Mammary epithelial cell (primary cell): ENCODE measurements at places on chromosomes 3 and 15.

GRCh38 chr15:99387421-99388168 lies 136.3 kb downstream of the LRRC28 start:
- no peak for DNase-seq

GRCh38 chr3:46091046-46091445 lies 63.8 kb upstream of the XCR1 start:
- DNase-seq, result no peak

GRCh38 chr3:78351334-78351733 lies 1311.4 kb downstream of the ROBO2 start:
- DNase-seq, result no peak

GRCh38 chr15:40844696-40845030 lies 815 bp downstream of the SPINT1 start:
- no peak for DNase-seq

DNA sequence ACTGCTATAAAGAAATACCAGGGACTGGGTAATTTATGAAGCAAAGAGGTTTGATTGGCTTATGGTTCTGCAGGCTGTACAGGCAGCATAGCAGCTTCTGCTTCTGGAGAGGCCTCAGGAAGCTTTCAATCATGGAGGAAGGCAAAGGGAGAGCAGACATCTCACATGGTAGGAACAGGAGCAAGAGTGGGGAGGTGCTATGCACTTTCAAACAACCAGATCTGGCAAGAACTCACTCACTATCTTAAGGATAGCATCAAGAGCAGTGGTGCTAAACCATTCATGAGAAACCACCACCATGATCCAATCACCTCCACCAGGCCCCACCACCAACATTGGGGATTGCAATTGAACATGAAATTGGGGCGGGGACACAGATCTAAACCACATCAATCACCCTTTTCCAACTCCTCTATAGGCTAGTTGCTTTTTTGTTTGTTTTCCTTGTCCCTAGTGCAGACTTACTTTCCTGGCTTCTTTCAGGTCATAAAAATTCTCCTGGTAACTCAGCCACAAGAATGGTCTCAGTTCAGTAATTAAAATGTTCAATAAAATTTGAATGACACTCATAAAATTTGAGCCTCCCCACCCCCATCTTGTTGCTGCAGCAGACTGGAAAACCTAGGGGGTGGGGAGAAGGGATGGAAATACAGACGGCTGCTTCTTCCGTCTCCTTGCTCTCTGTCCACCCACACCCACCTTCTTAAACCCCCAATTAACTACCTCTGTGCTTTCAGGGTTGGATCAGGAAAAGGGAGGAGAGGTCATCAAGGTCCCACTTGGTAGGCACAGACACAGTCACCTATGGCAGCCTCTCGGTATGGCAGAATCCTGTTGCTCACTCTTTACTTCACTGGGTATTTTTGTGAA lies 16.3 kb upstream of the TIPARP start:
- no peak for DNase-seq

GRCh38 chr15:85361323-85361722 lies 19.1 kb upstream of the AKAP13 start:
- DNase-seq, result no peak

- no peak for DNase-seq
Measured at GRCh38 chr3:61277411-61277810, 26.2 kb upstream of the FHIT start.

- DNase-seq, result no peak
Measured at GRCh38 chr15:66773129-66773873, 71.3 kb downstream of the SMAD6 start.

DNA sequence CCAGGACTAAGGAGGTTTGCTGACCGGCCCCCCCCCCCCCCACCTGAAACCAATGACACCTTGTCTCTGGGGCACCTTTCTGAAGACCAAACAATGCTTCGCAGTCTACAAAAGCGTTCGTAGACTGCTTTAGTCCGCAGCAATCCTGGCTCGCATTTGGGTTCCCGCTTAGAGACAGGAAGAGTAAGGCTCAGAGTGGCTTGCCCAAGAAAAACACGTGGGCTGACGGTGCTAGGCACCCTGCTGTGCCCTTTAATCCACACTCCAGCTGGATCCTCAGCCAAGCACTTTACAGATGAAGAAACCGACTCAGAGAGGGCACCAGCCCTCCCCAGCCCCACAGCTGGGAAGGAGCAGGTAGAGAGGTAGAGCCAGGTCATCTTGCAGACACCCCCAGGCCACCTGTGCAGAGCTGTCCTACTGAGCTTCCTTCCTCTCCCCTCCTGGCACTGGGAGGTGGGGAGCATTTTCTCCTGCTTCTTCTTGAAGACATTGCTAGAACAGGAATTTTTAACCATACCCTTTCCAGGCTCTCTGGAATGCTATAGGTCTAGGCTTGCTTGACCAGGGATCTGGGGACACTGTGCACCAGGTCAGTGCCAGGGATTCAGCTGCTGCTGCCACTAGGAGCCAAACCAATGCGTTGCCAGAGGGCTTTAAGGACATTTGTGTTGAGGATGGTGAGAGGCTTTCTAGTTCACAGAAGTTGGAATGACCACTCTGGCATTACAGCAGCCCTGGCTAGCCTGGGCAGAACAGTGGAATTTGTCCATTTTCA lies 1.0 kb upstream of the KLF15 start:
- DNase-seq, result no peak

- no peak for DNase-seq
Measured at GRCh38 chr3:23800731-23801130, 5.0 kb upstream of the UBE2E1 start.
